ENCODE measurements at places on chromosomes 2 and 18.

DNA sequence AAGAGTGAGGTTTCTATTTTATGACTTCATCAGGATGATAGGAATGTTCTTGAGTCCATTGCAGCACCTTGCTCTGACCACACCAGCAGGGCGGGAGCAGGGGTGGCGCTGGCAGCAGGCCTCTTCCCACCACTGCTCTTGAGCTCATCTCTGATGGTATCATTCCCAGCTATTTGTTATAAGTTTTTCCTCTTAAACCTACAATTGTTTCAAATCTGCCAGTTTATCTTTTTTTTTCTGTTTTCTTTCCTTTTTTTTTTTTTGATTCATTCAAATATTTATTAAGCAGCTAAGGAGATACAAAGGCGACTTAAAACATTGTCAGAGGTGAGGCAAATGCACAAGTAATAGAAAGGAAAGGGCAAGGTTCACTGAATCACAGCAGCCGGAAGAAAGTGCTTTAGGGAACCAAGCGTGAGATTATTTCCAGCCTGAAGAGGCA, 28.7 kb downstream of the NIFK start:
- DNase-seq, result no peak

- peak; percentile 2 for DNase-seq
Observed at GRCh38 chr18:66124394-66124793, 373.6 kb downstream of the CDH7 start.

DNA sequence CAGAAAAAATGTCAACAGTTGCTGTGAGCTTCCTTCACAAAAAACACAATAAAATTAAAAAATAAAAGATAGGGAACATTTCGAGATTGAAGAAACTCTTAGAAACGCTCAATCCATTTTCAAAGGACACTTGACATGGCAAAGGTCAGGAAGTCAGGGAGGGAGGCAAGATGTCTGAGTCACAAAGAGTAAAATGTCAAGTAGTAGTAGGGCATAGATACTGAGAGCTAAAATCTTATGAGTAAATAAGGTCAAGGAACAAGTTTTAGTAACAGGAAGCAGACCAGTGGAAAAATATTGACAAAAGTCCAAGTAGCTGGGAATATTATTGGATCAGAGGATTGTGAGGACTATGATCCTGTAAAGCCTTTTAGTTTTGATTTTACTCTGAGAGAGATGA, 495.6 kb downstream of the TMX3 start:
- no peak for DNase-seq

DNA sequence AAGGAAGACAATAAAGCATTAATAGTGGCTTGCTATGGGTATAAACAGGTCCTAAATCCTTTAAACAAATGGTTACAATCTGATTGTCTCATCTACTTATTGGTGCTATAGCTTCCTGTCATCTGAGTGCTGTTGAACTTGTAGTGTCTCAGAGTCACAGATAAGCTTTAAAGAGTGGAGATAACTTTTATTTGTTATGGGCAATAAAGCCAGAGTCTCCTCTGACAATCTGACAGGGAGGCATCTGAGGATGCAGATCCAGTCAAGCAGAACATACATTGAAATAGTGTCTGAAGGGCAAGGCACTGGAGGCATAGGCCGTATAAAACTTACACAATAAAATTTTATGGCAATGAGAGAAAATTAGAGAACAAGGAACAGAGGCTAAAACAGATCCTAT, 1132.4 kb upstream of the CDH2 start:
- no peak for DNase-seq

- DNase-seq, result peak; percentile 71
Observed at GRCh38 chr18:55861266-55861665, 273.3 kb upstream of the TCF4 start.

DNA sequence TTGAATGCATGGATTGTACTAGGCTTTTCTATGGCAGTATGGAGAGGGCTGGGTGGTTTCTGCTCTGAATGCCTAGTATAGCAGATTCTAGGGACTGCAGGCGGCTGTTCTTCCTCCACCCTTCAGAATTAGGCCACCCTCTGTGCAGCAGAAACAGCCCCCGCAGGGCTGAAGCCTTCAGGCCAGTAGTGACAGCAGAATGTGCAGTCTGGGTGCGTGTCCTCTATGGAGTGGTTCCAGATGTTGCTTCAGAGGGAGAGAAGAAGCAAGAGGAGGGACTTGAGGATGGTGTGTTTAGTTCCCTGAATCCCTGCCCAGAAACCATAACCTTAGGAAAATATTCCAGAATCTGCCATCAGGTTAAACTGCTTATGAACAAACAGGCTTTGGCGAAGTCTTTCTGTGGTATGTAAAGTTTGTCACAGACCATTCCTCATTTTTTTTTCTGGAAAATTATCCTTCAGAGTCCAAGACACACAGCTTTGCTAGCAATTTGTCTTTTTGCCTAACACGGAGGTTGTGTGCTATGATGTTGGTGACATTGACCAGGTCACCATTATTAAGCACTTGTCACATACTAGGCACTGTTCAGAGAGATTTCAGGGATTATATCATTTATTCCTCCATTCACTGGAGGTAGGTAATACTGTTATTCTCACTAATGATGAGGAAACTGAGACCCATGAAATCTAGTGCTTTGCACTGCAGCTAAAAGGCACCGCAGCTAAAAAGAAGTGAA, 21.1 kb downstream of the CASP10 start:
- DNase-seq, result peak; percentile 40

DNA sequence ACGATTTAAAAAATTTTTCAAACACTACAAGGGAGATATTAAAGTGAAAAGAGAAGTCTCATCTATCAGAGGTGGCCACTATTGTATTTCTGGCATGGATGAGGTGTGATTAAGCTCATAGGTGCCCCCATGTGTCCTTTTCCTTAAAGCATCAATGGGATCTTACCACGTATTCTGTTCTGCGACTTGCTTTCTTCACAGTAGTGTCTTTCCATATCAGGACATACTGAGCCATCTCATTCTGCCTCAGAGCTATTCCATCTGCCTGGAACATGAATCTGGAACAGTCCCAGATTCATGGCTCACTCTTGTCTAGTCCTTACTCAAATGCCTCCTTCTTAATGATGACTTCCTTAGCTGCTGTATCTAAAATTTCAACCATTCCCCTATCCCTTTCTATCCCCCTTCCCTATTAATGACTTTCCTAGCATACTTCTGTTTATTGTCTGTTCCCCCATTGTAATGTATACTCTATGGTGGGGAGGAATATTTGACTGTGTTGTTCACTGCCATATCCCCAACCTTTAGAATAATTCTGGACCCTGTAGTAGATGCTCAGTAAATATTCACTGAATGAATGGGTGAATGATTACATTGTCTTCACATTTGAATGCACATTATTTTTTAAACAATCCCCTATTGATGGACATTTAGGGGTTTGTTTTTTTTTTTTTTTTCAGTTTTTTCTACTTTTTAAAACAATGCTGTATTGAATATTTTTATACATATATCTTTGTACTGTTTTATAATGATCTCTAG, 11.1 kb downstream of the STAMBP start:
- DNase-seq, result peak; percentile 41

DNA sequence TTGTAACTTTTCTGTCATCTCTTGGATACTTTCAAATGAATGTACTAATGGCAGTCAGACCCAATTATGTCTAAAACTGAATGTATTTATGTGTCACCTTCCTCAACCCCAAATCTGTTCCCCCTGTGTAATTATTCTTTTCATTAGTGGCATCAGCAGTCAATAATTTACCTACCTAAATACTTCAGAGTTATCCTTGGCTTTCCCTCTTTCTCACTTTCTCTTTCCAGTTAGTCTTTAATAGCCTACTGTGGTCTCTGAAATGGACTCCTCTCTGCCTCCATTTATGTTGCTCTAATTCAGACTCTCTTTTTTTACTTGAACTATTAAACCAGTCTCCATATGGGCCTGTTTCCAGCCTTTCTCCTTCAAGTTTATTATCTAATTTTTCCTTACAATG, 21.0 kb downstream of the C18orf63 start:
- DNase-seq, result no peak

- no peak for DNase-seq
Observed at GRCh38 chr2:205465791-205466190, 216.5 kb upstream of the NRP2 start.

DNA sequence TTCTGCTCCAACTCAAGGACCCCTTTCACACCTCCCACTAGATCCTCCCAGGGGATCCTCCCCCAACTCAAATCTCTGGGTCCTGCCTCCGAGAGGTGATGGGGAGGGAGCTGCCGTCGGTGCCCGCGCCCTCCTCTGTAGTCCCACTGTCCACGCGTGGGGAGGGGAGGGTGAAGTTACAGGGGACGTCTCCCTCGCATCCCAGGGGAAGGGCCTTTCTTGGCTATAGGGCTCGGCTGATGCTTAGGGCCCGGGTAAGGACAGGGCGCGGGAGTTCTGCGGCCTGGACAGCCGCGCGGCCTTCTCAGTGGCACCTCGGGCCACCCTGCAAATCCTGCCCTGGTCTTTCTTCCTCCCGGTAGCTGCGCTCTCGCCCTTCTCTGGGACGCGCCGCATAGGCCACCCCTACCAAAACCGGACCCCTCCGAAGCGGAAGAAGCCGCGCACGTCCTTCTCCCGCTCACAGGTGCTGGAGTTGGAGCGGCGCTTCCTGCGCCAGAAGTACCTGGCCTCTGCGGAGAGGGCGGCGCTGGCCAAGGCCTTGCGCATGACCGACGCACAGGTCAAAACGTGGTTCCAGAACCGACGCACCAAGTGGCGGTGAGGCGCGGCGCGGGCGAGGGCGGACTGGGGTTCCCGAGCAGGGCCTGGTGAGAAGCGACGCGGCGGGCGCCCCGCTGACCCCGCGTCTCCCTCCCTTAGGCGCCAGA, 1.2 kb downstream of the TLX2 start:
- no peak for DNase-seq

GRCh38 chr2:62343636-62344337, 147.9 kb downstream of the B3GNT2 start:
- DNase-seq, result no peak

Measured in fibroblast of skin of right biceps (primary cell).